Occipital lobe (tissue), 3 donors: ENCODE measurements at places on chromosomes 5 and 9. TPM values are rescaled to one million over a fixed set of nuclear protein-coding genes. Genes with fewer than 3 reads are reported as not detected.

LHX3 gene
- not detected for total RNA-seq

GALNT12 gene
- total RNA-seq = 1.2 TPM

PCDHB14 gene
- 13.4 TPM for total RNA-seq

SLC25A46 gene
- 180 TPM for total RNA-seq

PCDHA12 gene
- total RNA-seq = 19.8 TPM

GNA14 gene
- total RNA-seq = 0.31 TPM

WDR38 gene
- total RNA-seq = not detected

ITGA1 gene
- total RNA-seq = 7.2 TPM

FCN1 gene
- 1.1 TPM for total RNA-seq

N4BP3 gene
- 8.0 TPM for total RNA-seq

CDH6 gene
- 21.5 TPM for total RNA-seq

NTRK2 gene
- total RNA-seq = 266 TPM

CBY3 gene
- total RNA-seq = not detected

TCF7 gene
- total RNA-seq = not detected

MARCOL gene
- not detected for total RNA-seq

IL3 gene
- total RNA-seq = not detected

ARL10 gene
- 50.5 TPM for total RNA-seq

PCDHB8 gene
- 8.6 TPM for total RNA-seq

FAM163B gene
- 16.5 TPM for total RNA-seq
